ENCODE measurements at places on chromosomes 5 and 9.

- no peak for DNase-seq
Measured at GRCh38 chr5:60522292-60522905, 177.6 kb downstream of the DEPDC1B start.

DNA sequence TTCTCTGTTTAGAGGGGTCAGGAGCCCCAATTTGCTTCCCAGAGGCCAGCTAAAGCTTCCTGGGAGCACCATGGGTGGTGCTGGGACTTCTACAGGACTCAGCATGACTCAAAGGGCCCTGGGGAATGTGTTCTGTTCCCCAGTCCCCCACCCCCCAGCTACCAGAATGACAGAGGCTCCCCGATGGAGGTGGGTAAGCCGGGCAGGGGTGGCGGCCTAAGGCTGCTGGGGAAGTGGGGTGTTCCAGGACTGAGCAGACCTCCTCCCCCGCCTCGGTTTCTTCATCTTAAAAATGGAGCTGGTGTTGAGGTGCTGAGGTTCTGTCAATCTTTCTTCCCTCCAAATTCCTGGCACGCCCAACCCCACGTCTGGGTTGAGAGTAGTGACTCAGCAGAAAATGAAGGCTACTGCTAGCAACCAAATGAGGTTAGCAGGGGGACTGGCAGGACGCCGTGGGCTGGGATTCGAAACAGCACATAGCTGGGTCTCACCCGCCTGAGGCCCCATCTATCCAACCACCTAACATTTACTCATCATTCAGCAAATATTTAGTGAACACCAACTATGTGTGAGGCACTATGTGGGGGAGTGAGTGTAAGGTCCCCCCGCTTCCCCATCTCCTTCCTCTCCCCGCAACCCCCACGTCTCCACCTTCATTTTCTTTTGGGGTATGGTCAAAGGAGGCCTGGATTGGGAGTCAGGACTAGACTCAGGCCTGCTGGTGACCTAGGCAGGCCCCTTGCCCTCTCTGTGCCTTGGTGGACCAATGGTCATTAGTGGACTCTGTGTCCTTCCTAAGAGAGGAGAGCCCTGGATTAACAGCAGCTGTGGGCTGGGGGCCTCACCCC, 50.2 kb downstream of the C9orf50 start:
- no peak for DNase-seq

DNA sequence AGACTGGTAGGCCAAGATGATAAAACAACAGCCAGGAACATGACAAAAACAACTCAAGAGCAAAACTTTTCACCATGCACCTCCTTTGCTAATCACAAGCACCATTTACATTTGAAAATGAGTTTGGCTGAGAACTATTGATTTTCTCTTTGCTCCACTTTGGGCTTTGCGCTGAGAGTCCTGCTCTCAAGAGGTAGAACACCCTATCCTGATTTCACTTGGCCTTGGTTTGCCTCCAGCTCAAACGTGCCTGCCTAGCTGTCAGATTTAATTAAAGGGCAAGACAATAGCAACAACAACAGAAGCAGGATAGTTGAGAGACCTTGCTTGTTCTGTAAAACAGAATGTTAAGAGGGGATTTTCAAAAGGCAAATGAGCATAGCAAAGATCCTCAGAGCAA, 128.2 kb upstream of the ASTN2 start:
- DNase-seq = no peak

DNA sequence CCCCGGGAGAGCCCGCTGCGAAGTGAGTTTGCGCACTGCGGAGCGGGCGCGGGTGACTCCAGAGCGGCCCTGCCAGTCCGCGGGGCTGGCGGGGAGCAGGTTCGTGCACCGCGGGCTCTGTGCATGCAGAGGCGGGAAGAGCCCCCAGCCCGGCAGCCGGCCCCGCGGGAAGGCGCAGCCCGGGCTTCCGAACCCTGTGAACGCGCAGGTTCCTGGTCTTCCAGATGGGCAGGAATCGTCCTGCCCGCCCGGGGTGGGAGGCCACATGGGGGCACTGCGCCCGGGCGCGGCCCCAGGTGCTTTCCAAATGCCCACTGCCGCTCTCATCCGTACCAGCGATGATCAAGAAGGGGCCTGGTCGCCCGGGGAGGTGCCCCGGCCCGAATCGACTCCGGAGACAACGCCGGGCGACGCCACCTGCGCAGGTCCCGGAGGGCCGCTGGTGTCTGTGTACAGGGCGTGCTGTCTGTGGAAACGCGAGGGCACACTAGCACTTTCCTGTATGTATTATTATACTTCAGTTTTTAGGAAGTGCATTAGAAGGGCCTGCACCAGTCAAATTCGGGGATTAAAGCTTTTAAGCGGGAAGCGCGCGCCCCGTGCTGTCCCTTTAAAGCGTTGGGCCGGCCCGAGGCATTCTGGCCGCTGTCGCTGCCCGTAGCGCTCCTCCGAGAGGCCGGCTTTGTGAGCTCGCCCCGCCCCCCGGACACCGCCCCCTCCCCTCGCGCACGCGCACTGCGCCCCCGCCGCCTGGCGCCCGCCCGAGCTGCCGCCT, at the start of gene WDR5:
Gene WDR5 (plus strand): TSS at position 740 of the 775 bp plus-strand sequence. CDS start 3,796 bp downstream, outside the sequence.
- peak; percentile 84 for DNase-seq

DNA sequence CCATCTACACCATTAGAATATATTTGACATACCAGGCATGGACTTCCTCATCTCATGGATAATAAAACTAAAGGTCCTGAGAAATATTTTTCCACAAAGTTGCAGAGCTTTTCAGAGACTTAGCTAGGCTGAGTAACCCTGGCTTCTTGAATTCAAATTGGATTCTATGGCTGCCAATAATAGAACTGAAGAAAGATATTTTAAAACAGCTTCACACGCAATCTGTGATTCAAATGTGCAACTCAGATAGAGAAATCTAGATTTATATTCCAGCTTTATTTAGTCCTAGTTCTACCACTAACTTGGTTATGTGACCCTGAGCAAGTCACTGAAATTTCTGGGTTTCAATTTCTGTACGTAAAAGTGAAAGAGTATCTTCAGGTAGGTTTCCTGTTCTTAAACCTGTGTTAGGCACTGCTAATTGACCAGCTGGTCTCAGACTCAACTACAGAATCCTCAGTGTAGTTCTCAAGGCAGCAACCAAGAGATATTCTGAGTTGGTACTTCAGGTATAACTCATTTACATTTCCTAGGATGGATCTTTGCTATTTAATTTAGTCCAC, 235.3 kb downstream of the GABRB2 start:
- no peak for DNase-seq

GRCh38 chr5:99808657-99809230, 726.4 kb upstream of the FAM174A start:
- DNase-seq = no peak

DNA sequence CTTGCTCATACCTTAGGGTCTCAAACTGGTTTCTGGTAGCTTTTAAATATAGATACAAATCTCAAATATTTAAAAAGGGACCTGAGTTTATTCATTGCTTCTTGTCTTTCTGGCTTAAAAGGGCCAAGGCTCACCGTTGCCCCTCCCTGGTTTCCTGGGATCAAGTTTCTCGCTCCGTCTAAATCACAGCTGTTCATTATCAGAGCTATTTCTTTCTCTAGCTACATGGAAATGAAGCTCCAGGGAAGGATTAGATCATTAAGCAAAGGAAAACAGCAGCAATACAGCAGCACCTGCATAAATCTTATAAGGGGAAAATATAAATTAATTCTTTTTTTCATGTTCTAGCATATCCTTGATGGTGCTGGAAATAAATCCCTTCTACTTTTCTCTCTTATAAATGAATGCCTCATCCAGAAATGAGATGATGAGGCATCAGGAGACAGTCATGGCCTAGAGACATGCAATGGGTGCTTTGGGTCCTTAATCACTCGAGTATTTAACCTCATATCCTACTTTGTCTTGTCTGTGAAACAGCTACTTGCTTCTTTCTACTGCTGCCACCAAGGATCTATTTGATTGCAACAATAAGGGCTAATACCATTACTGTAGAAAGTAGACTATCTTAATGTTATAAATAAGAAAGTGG, 320.1 kb downstream of the TRPM3 start:
- no peak for DNase-seq

DNA sequence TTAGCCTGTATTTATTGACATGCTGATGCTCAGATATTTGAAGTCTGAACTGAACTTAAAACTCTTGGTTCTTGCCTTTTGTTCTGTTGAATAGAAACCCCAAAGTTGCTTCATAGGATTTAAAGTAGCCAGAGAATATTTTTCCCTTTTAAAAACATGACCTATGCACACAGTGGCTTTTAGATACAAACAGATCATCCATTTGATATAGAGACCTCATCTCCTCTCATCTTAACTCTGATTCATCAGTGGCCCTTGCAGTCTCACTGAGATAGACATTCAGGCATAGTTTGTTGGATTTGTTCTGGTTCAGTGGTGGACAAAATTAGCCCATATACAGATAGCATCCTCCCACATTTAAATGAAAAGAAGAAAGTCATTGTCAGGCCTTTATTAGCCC, 43.5 kb upstream of the PJA2 start:
- no peak for DNase-seq

DNA sequence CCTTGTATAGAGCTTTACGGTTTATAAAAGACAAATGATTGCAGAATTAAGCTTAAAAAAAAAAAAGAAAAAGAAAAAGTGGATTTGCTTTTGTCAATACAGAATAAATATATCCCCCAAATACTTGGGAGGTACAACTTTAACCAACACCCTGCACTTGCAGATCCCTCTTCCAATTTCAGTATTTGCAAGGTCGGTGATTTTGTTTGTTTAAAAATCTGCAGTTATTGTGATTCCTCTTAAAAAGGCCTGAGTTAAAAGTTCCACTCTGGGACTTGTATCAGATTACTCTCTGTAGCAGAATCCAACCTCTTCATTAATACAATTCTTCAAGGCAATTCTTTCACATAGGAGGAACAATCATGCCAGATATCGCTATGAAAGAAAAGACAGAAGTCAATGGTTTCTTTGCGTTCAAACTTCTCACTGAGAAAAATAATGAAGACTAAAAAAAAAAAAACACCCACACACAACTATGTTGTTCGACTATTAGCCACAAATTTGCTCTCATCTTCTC, 400.9 kb downstream of the EBF1 start:
- no peak for DNase-seq

- DNase-seq = no peak
Measured at GRCh38 chr5:170353011-170353761, 36.0 kb downstream of the KCNMB1 start.

DNA sequence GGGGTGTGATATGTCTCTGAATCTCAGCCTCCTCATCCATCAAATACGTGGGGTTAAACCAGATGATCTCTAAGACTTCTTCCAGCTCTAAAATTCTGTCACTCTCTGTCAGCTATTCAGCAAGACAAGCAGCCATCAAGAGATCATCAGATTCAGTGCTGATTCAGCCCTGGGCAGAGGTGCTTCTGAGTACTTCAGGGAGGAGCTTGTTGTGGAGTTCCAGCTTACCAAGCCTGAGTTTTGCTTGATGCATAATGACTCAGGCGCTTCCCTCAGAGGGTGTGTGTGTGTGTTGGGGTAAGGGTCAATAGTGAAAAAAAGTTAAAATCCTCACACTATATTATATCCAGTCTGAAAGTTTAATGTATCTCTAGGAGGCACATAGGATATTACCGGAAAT, 29.6 kb upstream of the TAF1L start:
- DNase-seq = no peak

DNA sequence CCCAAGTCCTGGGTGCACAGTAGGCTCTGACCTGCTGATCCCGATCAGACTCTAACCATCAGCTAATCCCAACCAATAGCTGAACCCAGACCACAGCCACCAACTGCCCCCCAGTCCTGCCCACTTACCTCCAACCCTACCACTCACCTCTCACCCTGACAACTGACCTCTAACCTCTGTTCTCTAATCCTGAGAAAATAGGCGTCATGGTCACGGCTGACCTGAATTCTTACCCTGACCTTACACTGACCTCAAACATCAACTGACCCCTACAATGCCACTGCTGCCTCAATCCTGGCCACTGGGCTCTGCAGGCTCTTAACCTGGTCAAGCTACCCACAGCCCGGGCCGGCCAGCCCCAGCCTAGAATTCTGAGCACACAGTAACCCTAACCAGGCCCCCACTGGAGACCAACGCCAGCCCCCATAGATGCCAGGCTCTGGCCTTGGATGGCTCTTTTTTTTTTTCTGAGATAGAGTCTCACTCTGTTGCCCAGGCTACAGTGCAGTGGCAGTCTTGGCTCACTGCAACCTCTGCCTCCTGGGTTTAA, 63.8 kb upstream of the ASS1 start:
- DNase-seq = no peak

DNA sequence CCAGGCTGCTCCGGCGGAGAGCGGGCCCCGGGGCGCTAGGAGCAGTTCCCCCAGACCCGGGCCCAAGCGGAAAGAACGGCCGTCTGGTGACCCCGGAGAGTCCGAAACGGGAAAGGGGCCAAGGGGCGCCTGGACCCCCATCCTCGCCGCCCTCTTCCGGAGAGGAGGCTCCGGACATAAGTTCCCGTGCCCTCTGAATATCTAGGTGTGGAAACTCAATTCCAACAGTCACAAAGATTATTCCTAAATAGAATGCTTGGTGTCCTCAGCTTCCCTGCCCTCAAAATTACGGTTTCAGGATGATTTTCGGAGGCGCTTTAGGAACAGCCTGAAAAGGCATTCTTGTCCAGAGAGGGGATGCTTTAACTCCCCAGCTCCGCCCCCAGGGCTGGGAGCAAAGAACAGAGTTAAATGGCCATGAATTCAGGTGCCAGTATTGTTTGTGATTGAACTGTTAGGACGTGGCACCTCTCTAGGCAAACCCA, 681 bp upstream of the LHFPL2 start:
- no peak for DNase-seq

DNA sequence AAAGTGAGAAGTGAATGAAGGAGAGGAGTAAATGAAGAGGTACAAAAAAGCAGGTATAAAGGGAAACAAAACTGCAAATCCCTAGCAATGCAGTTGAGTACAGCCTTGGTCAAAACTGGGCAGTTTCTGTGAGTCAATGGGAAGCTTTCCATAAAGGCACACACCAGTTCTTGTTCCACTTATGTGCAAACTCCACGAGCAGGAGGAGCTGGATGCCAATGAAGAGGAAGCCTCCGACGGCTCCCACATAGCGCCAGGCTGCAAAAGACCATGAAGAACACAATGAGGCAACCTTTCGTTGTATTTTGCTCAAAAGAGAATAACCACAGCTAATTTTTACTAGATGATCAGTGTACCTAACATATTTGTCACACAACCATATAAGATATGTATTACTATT, 81.1 kb downstream of the SERINC5 start:
- DNase-seq = no peak

- no peak for DNase-seq
Measured at GRCh38 chr5:127839496-127840197, 136.5 kb downstream of the CCDC192 start.

DNA sequence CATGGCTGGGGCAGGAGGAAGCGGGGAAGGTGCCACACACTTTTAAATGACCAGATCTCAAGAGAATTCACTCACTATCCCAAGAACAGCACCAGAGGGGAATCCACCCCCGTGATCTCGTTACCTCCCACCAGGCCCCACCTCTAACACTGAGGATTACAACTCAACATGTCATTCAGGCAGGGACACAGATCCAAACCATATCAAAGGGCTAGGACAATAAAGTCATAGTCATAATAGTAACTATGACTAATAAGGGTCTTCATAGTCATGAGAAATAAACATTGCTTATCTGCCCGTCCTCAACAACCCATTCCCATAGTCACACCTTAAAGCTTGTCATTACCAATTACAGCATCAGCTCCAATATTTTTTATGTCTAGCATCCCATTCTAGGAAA, 65.3 kb upstream of the SMC2 start:
- no peak for DNase-seq

- DNase-seq = no peak
Measured at GRCh38 chr5:139676406-139676805, 28.3 kb downstream of the CXXC5 start.

GRCh38 chr5:133739181-133739780, 126.9 kb upstream of the FSTL4 start:
- DNase-seq = no peak

Data from activated CD4-positive, alpha-beta T cell treated with anti-CD3 and anti-CD28 coated beads, Interleukin-2, amount 50 U/mL, for 24 hours (primary cell).